C1 segment of cervical spinal cord (tissue), 14 donors: ENCODE measurements at places on chromosomes 3 and 15.
A peak's percentile ranks its signal among the peaks of the same experiment; 100 is the strongest.

DNA sequence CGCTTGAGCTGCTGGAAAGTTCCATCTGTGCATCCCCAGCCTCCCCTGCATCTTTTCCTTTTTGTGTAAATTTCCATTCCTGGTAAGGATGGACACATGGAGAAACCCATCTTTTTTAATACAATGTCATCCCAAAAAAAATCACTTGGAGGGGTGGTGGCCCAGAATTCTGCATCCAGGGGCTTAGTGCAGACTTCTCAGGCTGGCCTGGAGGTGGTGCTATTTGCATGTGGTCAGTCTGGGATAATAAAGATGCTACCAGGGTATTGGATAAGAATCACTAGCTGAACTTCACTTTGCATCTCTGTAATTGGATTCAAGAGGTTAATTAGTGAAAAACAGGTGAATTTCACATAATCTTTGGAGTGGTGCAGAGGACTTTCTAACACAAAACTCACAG is 1.8 kb upstream of the ZSCAN2 start:
- DNase-seq, result peak; percentile 23

DNA sequence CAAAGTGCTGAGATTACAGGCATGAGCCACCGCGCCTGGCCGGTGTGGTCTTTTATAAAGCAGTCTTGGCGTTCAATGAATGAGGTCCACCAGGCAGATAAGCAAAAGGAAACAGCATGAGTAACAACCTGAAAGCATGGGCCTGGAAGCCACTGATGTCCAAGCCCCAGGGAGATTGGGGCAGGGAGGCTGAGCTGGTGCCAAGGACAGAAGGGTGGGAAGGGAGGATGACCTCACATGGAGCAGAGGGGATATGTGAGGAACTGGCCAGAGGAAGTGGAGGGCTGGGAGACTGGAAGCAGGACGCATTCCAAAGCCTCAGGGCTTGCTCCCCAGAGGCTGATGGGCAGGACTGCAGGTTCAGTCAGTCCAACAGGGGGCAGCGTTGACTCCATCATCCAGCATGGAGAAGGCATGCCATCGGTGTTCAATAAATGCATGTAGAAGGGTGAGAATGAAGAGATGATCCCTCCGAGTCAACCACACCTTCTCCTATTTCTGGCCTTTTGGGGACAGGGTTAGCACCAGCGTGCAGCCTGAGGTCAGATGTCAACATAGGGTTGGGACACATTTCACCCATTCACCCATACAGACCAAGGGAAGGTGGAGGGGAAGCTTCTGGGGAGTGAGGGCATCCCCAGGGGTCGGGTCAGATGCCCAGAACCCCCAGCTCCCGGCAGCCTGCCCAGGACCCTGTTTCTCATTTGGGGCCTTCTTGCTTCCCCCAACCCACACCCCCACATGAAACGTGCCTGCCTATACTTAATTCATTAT is 14.8 kb downstream of the MYL3 start:
- DNase-seq, result no peak

GRCh38 chr3:117118604-117119003 is 409.0 kb downstream of the TUSC7 start:
- no peak for DNase-seq

- no peak for DNase-seq
Observed at GRCh38 chr3:170154569-170155143, 26.9 kb downstream of the PHC3 start.

- no peak for DNase-seq
Observed at GRCh38 chr3:143859465-143860203, 11.4 kb upstream of the SLC9A9 start.

GRCh38 chr3:29255854-29256696 is 24.8 kb upstream of the RBMS3 start:
- no peak for DNase-seq

DNA sequence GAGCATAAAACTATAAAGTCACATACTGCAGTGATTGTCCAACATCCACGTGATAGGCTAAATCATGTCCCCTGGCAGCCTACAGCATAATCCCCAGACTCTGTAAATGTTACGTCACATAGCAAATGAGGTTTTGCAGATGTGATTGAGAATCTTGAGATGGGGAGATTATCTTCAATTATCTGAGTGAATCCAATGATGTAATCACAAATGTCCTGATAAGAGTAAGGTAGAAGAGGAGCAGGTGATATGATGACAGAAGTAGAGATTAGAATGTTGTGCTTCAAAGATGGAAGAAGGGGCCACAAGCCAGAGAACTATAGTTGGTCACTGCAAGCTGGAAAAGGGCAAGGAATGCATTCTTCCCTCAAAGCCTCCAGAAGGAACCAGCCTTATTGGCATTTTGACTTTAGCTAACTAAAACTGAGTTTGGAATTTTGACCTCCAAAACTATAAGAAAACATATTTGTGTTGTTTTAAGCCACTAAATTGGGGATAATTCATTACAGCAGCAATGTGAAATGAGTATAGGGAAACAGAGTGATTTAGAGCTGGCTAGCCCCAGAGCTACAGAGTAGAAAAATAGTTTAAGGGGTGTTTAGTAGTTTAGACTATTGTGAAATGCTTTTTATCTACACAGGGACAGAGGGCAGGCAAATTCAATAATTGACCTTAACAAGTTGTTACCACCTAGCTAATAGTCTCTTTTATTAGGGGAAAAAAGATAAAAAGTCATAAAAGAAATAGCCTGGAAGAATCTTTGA is 15.2 kb downstream of the SLC2A2 start:
- DNase-seq, result no peak

- no peak for DNase-seq
Observed at GRCh38 chr3:65871305-65872141, 167.2 kb downstream of the MAGI1 start.

GRCh38 chr3:14154895-14155440 is 23.4 kb downstream of the XPC start:
- no peak for DNase-seq

GRCh38 chr3:84109911-84110310 is 848.9 kb upstream of the CADM2 start:
- DNase-seq, result no peak

GRCh38 chr3:38029400-38030125 is at the start of gene PLCD1:
Gene PLCD1 (minus strand): TSS chr3:38029642. CDS start chr3:38029539, 103 bp downstream.
- peak; percentile 21 for DNase-seq

DNA sequence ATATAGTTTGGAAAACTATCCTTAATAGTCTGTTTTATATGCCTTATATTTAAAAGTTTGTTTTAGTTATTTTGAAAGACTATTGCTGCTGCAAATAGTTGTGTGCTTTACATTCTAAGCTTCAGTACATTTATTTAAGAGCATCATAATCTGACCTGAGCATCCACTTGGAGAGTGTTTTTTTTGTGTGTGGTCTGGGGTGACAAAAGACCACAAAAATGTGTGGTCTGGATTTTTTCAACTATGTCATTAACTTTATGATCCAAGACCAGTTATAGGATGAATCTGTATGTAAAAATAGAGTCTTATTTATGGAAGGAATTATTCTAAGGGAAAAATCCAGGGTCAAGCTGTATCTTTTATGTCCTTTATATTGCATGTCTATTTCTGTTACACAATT is 77.4 kb downstream of the SLTM start:
- no peak for DNase-seq

GRCh38 chr15:63703641-63704240 is 106.6 kb downstream of the FBXL22 start:
- DNase-seq, result no peak

GRCh38 chr15:75149867-75150709 is 51.6 kb upstream of the C15orf39 start:
- DNase-seq, result no peak

GRCh38 chr15:85091990-85092389 is 110.3 kb downstream of the PDE8A start:
- no peak for DNase-seq

- DNase-seq, result no peak
Observed at GRCh38 chr3:3170998-3171397, 8.5 kb downstream of the CRBN start.

- DNase-seq, result no peak
Observed at GRCh38 chr3:165170236-165170635, 25.9 kb downstream of the SLITRK3 start.

DNA sequence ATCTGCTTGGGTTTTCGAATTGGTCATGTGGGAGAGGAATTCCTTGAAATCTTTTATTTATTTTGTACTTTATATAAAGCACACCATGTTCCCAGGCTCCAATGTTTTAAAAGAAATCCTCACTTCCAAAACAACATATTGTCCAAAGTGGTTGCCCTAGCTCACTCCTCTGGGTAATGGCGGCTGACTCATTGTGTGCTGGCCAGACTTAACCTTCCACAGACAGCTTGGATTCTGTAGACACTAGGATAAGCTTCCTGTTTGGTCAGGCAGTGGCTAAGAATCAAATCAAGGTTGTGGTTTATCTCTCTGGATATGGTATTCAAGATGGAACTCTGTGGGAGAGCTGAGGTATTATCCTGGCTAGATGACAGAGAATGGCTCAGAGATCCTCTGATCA is 55.8 kb upstream of the FAM98B start:
- DNase-seq, result no peak

DNA sequence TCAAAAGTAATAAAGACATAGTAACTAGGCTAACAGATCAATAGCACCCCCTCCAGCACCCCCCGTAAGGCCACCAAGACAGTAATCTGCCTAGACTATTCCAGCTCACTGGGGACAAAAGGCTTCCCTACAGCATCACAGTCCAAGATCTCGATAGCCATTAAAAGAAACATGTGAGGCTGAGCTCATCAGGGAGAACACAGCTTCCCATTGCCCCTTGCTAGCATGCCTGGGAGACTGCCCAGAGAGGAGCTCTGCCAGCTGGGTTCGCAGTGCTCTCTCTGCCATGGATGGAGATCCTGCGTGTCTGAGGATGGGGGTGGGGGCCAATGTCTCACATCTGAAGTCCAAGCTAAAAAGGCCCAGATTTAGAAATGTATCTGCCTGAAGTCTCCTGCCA is 17.8 kb downstream of the LRIG1 start:
- DNase-seq, result peak; percentile 86

- DNase-seq, result no peak
Observed at GRCh38 chr15:38349251-38349650, 96.6 kb downstream of the SPRED1 start.

GRCh38 chr3:43023066-43023465 is 44.0 kb downstream of the GASK1A start:
- DNase-seq, result no peak
